Activated CD4-positive, alpha-beta T cell treated with anti-CD3 and anti-CD28 coated beads, Interleukin-10, Interleukin-2, amounts not matched to agents 100 ng/mL and 50 ng/mL, durations not matched to agents 16 hours and 8 hours (primary cell): ENCODE measurements at places on chromosomes 5 and 9.

GRCh38 chr9:98172604-98173003 is 19.8 kb downstream of the CORO2A start:
- DNase-seq, result no peak

- DNase-seq, result no peak
Measured at GRCh38 chr9:6901180-6901579, 143.4 kb downstream of the KDM4C start.

DNA sequence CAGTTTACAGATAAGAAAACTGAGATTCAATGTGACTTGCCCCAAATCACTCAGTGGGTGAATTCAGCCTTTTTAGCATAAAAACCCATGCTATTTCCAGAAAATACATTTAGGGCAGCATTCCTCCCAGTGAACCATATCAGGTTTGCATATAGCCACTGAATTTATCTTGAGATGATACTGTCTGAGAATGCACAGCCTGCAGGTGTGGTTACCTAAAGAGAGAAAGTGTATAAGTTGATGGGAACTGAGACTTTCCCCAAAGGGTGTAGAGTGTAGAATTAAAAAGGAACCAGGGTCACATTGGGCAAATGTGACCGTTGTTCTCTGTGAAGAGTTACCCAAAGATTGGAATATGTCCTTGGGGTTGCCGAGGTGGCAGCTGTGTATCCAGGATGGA is 100.0 kb upstream of the PIK3R1 start:
- DNase-seq, result no peak

- DNase-seq, result no peak
Measured at GRCh38 chr5:78591972-78592700, 56.4 kb downstream of the LHFPL2 start.

GRCh38 chr5:82821846-82822633 is 255.2 kb downstream of the TMEM167A start:
- no peak for DNase-seq

- no peak for DNase-seq
Measured at GRCh38 chr5:43207601-43208000, 15.6 kb downstream of the NIM1K start.
